Ammon's horn (tissue), 1 donor: ENCODE measurements at places on chromosomes 3 and 15.
A peak's percentile ranks its signal among the peaks of the same experiment; 100 is the strongest.

GRCh38 chr3:160564258-160564911, 986 bp downstream of the KPNA4 start:
- DNase-seq = peak; percentile 35

- no peak for DNase-seq
These were observed 1.0 kb downstream of the C3orf80 start for GRCh38 chr3:160226026-160226907.

DNA sequence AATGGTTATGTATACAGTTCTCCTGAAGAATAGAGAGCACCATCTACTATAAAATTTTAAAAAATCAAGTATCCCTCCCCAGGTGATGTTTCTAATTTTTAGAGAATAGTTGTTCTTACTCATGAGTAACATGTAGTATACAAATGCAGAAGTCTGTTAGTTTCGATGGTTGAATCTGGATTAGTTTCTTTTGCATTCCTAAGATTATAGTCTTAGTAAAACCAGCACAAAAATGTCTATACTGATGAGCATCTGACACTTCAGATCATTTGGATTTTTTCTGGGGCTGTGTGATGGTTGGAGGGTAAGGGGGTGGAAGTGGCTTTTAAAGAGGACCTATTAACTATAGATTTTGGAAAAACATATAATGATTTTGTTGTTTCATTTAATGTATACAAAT, 167.3 kb upstream of the SGO1 start:
- no peak for DNase-seq

- DNase-seq = no peak
These were observed 122.4 kb downstream of the CBLB start for GRCh38 chr3:105746231-105746996.

DNA sequence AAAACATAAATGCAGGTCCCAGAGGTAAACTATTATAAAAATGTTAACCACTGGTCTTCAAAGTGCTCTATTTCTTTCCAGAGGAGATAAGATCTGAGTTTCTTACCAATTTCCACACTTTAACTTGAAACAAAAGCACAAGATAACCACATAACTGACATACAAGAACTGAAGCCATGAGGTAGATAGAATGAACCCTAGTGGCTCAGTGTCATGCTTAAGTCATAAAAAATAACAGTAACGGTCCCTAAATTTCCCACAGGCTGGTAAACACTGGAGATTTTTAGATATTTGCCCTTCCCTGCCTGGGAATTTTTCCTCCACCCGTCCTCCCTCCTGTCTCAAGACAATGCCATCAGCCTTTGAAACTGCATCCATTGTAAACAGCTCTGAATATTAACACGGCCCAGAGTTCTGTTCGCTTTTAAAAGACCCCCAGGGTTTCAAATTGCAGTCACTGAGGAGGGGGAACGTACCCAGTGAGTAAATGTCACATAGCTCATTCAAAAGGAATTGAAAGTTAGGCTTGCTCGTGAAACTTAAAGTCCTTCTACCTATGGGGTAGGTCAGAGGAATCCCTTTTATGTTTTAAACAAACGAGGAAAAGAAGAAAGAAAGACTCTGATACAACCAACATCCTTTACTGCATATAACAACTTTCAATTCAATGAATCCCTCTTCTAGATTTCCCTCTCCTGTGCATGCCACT, 5.7 kb downstream of the LRIG1 start:
- no peak for DNase-seq
